ENCODE measurements at places on chromosomes 5 and 9.

DNA sequence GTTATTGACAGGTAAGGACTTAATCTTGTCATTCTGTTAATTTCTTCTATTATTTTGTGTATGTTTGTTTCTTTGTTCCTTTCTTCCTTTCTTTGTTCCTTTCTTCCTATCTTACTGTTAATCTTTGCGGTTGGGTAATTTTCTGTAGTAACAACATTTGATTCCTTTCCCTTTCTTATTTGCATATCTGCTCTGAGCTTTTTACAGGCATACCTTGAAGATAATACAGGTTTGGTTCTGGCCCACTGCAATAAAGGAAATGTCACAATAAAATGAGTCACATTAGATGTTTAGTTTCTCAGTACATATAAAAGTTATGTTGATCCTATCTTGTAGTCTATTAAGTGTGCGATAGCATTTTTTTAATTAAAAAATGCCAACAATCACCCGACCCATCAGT lies 440.7 kb downstream of the NFIB start:
- DNase-seq, result no peak

DNA sequence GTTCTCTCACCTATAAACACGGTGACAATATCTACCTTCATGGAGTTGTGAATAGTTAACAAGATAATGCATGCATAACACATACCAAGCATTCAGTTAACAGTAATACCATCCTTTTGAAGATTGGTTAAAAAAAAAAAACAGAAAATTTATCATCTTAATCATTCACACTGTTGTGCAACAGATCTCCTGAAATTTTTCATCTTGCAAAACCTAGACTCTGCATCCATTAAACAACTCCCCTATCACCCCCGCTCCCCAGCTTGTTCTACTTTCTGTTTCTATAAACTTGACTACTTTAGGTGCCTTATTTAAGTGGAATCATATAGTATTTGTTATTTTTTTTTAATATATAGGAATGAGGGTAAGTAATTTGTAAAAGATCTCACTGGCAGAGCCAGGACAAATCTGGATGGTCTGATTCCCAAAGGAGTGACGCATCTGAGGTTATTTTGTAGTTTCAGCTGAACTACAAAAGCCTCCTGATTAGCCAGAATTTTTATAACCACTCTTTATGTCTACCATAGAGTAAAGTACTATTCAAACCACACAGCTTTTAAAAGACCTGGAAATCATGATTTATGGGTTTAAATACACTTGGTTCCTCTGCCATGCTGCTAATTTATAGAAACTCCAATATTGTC lies 93.0 kb downstream of the FANCC start:
- no peak for DNase-seq

DNA sequence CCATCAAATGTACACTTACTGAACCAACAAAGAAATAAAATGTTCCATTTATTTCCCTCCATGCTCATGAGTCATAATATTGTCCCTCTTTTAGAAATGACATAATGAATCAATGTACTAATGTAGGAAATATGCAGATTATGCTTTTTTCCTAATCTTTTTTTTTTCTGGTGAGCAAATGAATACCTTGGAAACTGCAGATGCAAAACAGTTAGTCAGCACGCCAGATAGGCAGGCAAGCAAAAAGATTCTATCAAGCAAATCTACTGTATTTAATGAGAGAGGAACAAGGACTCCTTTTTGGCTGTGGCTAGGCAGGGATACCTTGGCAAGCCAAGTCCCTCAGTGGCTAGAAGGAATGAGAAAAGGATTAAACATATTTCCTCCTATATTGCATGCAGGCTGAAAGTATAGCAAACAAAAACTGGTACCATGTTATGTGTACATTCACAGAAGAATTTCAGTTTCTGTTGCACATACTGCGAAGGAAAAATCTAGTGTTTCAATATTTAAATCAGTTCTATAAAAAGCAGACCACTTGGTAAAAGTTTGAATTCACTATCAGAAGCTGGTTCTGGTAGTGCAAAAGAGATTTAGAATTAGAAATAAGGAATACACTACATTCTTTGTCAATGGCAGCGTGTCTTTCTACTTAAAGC lies 605.4 kb downstream of the TLE1 start:
- no peak for DNase-seq

DNA sequence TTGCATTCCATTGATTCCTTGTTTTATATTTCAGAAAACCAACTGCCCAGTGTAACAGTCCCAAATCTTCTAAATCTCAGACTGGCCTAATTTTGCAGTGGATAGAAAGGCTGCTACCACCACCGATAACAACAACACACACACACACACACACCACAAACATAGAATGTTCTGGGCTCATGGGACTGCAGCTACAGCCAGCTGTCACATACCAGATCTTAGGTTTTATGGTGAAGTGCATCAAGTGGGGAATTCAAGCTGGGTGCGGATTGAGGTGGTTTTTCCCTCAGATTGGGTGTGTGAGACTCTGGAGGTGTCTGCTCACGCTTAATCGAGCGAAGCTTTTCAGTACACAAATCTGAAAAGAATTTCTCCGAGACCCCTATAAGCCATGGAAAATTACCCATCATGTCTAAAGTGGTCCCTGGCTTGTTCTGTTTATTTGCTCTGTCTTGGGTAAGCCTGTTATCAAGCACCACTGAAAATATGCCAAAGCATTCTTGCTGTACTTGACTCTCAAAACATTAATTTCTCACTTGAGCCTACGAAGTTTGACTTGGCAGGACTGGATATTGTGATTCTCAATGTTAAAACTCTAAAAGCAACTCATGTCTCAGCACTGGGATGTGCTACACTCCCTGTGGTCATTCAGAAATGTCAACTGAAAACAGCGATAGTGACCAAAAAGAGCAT lies 71.1 kb downstream of the ALDH7A1 start:
- DNase-seq, result no peak

GRCh38 chr5:172790496-172790889 lies 19.5 kb upstream of the DUSP1 start:
- DNase-seq, result no peak

DNA sequence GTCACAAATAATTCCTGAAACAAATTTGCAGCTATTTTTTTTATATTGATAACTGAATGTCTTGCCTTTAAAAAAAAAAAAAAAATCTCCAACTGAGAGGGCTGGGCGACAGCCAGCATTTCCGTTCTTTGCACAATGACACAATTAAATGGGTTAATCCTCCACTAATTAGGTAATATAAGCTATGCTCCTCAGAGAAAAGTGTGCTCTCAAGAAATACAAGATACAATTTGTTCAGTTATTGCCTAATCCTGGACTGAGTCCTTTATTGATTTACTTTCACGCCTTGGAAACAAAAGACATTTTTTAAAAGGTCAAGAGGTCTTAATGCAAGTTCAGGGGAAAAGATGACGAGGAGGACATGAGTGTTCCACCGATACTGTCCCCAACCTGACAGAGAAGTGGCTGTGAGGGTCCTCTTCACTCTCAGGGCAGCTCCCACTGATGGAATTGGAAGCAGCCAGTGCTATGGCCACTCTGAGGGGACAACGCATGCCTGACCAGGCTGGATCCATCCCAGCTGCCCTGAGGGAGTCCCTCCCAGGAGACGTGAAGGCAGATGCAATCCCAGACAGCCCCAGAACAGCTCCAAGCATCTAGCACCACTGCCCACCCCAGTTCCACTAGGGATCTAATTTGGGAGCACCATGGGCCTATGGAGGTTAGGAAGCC lies 220.7 kb downstream of the GNA14 start:
- DNase-seq, result no peak

DNA sequence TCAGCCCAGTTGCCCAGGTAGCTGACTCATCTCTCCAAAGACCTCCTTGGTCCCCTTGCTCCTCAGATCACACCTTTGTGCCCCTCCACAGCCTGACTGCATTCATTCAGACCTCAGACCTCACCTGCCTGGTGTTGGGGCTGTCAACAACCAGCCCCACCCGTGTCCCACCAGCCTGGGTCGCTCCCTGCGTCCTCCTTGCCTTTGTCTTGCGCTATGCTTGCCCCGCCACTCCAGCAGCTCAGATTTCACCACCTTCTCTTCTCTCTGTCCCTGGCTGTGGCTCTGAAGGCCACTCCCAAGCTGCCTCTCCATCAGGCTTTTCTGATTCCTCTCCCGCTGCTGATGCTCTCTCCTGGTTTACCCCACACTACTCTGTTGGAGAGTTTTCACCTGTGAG lies 103.5 kb downstream of the MVB12B start:
- no peak for DNase-seq

DNA sequence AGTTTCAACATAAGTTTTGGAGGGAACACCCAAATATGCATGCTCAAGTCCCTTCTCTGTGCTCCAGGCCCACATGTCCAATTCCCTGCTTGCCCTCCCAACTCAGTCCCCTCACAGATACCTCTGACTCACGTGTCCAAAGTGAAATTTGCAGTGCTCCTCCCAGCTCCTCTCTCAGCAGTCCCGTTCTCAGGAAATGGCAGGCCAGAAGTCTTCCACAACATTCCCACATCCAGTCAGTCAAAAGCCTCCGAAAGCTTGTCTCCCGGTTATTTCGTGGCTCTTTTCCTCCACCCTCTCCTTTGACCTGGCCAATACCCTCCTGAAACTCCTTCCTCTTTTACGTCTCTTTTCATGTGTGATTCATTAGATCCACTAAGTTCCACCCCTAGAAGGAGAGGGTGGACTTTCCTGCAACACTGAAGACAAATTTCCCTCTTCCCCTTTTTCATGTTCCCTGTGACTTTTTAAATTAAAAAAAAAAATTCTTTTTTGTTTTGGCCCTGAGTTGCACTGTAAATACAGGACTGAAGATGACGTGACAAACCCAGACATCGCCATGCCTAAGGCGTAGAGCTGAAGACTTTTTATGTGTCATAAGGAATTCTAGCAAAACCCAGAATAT lies 12.8 kb upstream of the MGAT1 start:
- DNase-seq, result no peak

- DNase-seq, result no peak
These were observed 280.3 kb upstream of the TNC start for GRCh38 chr9:115398313-115398650.

- no peak for DNase-seq
These were observed 1.1 kb downstream of the PPIC start for GRCh38 chr5:123035360-123035917.

- DNase-seq, result no peak
These were observed 10.4 kb downstream of the TNIP1 start for GRCh38 chr5:151070449-151070848.

GRCh38 chr5:134577796-134578577 lies 52.5 kb downstream of the JADE2 start:
- DNase-seq, result peak; percentile 68

DNA sequence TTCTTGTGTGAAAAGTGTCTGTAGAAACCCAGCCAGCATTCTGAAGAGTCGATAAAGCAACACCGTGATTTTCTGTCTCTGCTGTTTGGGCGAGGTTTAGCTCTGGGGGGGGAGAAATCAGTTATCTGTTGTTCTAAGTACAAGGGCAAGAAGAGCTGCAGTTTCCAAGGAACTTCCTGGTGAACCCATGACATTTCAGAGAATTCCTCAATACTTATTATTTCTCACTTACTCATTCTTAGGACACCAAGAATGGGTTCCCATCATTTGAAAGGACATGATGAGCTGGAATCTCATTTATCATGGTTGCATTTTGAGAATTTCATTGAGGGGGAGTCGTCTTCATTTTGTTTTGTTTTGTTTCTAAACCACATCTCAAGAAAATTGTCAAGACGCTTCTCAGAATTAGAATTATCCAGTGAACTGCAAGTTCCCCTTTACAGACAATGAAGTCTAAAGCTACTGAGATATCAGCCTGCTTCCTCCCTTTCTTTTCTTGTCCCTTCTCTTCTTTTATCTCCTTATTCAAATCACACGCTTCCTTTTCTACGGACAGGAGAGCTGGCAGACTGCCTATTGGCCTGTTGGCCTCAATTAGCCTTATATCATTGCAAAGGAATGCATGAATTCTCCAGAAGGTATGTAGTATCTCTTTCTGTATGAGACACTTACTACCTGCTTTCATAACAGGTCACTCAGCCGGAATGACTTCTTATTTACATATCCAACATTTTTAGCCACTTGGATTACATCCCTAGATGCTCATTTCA lies 53.7 kb downstream of the ZNF462 start:
- no peak for DNase-seq

GRCh38 chr5:52754051-52754450 lies 33.7 kb upstream of the ITGA1 start:
- DNase-seq, result no peak

DNA sequence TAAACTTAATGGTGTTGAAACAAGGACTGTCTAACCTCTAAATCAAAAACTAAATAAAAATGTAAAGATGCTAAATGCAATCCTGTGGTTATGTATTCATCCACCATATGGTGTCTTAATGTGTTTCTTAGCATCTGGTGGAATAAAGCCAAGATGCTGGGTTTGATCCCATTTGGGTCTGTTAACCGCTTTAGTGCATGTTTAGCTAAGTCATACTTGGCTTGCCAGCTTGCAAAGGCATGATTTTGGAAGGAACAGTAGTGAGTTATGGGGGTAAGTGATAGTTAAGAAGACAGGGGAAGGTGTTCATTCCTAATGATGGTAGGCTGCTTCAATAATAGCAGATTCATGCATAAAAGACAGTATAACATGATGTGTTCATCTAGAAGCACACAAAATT lies 139.0 kb upstream of the SLC27A6 start:
- no peak for DNase-seq

Measured in CD4-positive, alpha-beta T cell treated with Interleukin-15 for 1 hour (primary cell).